ENCODE measurements at places on chromosomes 2 and 18.

DNA sequence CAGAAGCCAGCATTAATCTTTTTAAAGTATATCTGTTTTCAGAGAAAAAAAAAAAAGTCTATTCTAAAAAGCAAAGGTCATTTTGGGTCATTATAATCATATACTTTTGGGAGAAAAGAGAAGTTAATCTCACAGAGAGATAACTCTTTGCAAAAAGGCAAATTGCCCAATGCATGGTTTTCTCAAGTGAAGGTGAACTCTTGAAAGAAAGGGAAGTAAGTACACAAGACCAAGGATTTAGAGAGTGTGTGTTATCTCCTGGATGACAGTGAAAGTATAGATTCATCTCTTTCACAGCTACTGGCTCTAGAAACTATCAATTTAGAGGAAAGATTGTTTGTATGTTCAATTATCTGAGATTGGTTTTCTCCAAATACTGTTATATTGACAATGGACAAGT, 151.4 kb downstream of the CD8B2 start:
- no peak for DNase-seq

DNA sequence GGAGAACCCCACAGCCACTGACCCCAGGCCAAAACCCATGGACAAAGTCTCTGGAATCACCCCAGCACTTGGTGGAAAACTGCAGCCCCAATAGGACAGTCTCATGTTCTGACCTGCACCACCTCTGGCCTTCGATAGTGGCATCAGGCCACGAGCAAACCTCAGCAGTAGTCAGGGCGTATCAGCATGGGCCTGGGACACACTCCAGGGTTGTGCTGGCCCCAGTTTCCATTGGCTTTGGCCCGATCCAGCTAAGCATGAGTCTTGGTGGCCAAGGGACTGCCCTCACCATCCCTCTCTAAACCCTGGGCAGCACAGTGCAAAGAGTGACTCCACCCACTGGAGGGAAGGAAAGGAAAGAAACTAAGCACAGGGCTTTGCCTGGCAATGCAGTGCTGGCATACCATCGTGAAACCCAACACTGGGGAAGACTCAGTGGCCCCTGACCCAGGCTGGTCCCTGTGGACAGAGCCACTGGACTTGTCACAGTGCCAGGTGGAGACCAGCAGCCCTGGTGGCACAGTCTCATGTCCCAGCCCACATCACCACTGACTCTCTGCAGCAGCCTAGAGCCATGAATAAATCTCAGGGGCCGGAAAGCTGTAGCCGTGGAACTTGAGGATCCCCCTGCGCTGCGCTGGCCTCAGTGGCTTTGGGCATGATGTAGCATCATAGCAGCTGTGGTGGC, 46.3 kb downstream of the ZNF519 start:
- DNase-seq, result no peak

DNA sequence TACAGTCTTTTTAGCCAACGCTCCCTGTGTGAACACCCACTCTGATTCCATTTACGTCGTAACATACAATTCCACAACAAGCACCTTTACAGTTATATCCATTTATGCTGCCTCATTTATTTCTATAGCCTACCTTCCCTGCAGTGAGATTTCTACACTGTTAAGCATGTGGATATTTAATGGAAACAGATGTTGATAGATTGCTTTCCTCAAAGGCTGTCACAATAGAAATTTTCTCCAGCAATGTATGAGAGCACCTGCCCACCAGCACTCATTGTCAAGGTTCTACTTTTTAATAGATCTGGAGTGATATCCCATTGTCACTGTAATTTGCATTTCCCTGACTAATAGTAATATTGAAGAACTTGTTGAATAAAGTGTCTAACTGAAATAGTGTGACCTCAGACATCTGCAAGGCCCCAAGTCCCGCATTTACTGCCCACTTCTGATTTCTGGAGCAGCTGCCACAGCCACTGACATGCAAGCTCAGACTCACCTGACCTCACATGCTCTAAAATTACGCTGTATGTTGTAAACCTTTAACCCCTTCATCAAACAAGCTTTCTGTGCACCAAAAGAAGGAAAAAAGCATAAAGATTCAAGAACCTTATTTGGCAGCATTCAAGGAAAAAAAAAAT, 295.1 kb downstream of the CNTNAP5 start:
- DNase-seq, result no peak

DNA sequence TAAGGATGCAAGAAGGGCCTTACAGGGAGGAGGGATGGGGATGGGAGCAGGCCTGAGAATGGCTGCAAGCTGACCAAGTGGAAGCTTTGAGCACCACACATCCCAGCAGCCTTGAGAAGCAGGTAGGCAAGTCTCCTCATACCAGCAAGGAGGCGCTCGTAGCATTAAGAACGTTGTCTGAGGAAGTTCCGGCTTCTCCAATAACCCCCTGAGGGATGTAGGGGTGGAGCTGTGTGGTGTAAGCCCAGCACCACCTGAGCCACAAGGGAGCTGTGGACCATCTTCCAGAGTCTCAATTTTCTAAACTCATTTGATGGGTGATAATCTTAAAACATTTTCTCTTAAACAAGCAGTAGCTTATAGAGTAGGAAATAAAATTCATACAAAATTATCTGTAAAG, 50.6 kb downstream of the ST3GAL5 start:
- no peak for DNase-seq

DNA sequence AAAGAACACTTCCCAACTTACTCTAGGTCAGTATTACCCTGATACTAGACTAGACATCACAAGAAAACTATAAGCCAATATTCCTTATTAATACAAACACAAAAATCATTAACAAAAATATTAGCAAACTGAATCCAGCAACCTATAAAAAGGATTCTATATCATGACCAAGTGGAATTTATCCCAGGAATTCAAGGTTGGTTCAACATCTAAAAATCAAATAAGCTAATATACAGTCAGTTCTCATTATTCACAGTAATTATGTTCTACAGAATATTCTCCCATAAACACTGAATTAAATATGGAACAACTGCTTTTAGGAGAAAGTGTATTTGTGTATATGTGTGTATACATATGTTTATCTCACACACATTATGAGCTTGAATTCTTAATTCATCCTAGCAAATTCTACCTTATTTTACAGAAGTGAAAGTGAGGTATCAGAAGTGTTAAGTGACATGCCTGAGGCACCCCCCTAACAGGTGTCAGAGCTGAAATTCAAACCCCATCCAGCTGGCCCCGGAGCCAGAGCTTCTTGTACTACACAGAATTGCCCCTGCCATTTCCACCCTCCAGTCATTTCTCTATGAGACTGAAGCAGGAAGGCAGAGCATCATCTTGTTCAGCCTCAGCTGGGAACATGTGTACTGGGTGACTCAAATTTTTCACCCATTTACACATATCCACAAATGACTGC, 77.8 kb downstream of the MALT1 start:
- no peak for DNase-seq

- no peak for DNase-seq
These were observed 28.8 kb downstream of the TTC32 start for GRCh38 chr2:19873014-19873413.

GRCh38 chr2:239695728-239696240, 295.0 kb upstream of the HDAC4 start:
- no peak for DNase-seq

- no peak for DNase-seq
These were observed 80.4 kb downstream of the TNS1 start for GRCh38 chr2:217922101-217923006.

DNA sequence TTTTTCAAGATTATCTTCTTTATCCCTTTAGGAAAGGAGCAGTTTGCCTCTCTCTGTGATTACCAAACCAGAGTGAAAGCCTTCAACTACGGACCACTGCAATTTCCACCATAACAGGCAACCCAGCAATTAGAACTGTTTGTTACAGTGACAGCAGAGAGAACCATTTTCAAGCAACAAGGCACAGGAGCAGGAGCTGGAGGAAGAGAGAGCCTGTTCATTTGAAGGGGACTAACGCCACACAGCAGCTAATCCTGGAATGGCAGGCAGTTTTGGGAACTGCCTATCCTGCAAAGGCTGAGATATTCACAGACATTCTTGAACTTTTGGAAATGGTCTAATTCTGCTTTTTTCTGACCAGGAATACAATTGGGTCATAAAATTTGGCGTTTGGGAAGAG, 1541.9 kb upstream of the PIK3C3 start:
- DNase-seq, result no peak

DNA sequence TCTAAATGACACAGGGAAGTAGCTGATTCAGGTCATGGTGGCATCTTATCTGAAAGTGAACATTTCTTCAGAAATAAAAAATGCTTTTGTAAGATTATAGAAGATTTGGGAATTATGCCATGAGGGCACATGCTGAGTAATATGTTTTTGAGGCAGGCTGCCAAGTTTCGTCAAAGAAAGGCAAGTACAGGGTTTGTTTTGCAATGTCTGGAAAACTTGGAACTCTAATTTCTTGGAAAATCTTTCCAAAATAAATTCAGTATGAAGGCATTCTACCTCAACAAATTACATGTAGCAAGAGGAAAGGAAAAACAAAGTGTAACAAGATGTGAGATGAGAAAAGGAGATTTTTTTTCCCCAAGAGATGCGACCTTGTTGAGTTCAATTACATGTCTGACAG, 167.7 kb downstream of the PLCL1 start:
- peak; percentile 54 for DNase-seq

DNA sequence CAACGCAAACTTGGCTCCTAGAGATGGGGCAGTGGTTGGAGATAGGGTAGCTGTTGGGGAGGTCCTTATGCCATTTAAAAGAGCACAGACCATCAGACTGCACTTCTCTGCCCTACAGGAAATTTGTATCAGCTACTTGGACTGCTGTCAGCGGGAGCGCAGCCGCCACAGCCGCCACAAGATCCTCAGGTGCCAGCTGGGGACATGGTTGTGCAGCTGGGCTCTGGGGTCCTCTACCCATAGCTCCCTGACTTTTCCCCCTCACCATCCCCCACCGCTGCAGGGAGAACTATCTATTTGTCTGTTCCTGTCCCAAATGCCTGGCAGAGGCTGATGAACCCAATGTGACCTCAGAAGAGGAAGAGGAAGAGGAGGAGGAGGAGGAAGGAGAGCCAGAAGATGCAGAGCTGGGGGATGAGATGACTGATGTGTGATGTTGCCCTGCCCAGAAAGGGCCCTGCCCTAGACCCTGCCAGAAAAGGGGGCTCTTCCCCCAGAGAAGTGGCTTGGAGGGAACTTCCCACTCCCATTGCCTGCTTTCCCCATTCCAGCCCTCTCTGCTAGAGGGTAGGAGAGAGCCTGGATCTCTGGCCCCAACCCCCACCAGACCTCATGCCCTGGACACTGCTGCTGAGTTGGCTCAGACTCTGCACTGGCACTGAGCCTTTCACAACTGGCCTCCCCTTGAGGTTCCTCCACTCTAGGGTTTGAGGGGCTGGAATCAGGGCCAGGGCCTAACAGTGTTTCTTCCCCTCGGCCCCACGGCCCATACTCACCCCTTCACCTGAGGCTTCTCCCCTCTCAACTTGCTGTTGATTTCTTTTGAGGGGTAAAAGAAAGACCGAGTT, 7.3 kb downstream of the PRADC1 start:
- DNase-seq, result no peak

DNA sequence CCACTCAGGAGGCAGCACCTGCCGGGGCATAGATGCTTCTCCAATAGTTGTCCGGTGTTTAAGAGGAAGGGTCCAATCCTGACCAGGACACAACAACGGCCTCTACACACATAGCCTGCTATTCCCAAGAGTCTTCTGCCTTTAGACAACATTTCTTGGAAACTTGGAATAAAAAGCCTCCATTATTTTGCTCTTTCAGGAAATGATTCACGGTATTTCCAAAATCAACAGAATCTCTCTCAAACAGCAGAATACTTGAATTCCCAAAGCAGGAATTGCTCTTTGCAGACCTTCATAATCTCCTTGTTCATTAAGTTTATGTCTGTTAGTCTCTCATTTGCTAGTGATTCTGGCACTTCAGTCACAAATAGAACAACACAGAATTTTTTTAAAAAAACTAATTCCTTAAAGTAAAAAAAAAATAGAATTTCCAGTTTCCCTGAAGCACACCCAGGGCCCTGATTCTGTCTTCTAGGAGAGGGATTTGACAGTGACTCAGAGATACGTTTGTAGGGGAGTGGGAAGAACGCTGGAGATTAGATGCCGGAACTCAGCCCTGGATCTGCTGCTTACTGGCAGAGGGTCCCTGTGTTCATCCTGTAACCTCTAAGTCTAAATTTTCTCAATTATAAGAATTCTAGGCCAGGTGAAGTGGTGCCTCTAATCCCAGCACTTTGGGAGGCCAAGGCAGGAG, 74.7 kb downstream of the NAB1 start:
- no peak for DNase-seq

GRCh38 chr18:5431836-5432575, 111.8 kb downstream of the EPB41L3 start:
- DNase-seq, result no peak

DNA sequence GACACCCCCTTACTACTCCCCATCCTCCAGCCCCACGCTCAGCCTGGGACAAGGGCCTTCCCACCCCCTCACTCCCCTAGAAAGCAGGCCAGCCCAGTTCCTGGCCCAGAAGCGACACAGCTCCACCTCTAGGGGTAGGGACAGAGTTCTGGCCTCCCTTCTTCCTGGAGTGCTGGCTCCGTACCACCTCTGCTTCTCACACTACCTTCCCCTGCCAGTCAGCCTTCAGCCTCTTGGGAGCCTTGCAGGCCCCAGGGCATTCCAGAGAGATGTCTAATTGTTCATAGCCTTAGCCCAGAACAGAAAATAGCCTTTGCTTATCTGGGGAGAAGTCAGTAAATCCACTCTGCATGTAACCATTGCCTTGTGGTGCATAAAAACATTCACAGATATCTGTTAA, 13.1 kb upstream of the CATIP start:
- no peak for DNase-seq

DNA sequence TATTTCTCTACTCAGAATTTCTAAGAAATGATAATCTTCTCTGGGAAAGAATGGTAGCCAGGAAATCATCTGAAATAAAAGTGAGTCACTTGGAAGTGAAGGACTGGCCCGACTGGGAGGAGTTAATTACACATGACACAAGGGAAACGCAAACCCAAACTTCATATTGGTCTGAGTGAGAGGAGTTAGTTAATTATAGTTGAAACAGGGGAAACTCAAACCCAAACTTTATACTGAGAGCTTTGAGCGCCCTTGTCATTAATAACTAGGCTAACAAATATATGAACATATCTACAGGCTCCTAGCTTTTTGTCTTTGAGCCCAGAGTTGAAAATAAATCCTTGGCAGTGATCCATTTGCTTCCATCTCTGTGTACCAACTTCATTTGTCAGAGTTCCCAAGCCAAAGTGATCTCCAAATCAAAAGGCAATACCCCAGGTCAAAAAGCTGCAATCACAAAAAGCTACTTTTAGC, 187.8 kb upstream of the COL3A1 start:
- DNase-seq, result no peak

Measured in RPMI8226 (cell line).